Activated T-cell treated with anti-CD3 and anti-CD28 coated beads, Interleukin-2, amount 50 U/mL, for 72 hours (primary cell): ENCODE measurements at places on chromosomes 6 and 20.

- H3K27ac ChIP-seq, result no peak overlapping the region
- H3K36me3 ChIP-seq, result peaks cover 2% of the 10 kb centered on the region
- H3K4me3 ChIP-seq, result no peak overlapping the region
These were observed 375.9 kb downstream of the RNF144B start for GRCh38 chr6:18763086-18763485.

DNA sequence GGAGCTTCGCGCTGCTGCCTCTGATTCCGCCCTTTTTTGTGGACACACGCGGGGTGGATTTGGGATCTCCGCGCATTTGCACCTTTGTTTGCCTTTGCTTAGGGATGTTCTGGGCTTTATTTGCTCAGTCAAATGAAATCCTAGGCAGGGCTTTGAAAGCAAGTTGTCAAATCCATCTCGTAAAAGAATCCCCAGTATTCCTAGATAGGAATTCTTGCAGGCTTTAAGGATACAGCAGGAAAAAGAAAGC, 453 bp downstream of the CEP57L1 start:
- peak overlapping the region; percentile 86 for H3K4me3 ChIP-seq
- no peak for DNase-seq
- H3K4me1 ChIP-seq, result peaks cover 45% of the 10 kb centered on the region
- no peaks in the 10 kb centered on the region for H3K27me3 ChIP-seq
- peak overlapping the region; percentile 0 for H3K27ac ChIP-seq

DNA sequence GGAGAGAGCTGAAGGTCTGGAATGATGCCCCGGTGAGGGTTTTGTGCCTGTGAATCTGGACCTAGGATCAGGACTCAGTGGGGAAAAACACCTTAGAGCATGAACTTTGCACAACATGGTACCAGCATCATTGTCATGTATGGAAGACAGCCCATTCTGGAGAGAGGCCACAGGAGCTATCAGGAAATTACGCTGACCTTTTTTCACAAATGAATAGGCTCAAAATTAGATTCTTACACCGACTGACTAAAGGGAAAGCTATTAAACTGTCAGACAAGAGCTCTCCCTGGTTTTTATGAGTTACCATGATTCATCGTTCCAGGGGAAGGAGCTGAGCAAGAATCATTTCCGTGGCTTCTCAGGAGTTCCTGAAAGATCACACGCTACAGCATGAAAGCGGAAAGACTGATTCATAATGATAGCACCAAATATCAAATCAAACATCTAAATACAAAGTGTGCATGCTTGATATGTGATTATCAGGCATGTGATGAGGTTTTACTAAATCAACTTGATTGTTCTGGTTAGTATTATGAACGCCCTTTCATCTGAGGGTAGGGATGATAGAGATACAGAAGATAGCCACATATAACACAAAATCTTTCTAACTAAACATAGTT, 224.9 kb upstream of the SMLR1 start:
- DNase-seq, result peak; percentile 14
- H3K27me3 ChIP-seq, result peaks cover 7% of the 10 kb centered on the region
- H3K36me3 ChIP-seq, result peaks cover 3% of the 10 kb centered on the region
- peak overlapping the region; percentile 8 for H3K27ac ChIP-seq
- H3K4me1 ChIP-seq, result peaks cover 38% of the 10 kb centered on the region

GRCh38 chr6:103983860-103984259, 875.9 kb downstream of the HACE1 start:
- DNase-seq, result no peak
- no peaks in the 10 kb centered on the region for H3K36me3 ChIP-seq
- H3K4me3 ChIP-seq, result no peak overlapping the region
- no peaks in the 10 kb centered on the region for H3K27me3 ChIP-seq

DNA sequence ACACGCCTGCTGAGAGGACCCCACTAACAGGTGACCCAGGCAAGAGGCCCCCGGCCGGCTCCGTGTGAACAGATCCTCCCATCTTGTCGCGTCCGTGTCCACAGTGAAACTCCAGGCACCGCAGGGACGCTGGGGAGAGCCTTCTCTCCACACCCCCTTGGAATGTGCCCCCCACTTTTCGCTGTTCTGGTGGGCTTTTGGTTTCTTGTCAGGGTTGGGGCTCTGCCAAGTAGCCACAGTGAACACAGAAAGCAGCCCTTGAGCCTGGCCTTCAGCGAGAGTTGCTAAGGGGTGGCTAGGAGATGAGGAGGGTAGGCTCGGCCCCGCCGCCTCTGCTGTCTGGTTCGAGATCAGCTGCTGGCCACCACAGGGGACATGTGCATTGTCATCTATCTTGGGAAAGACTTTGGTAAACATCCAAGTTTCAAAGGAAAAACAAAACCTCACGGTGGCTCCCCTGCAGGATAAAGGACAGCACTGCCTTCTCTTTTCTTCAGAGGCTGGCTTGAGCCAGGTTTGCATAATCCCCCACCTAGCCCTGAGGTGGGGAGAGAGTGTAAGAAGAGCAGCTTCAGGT, 22.7 kb downstream of the SYNDIG1 start:
- H3K36me3 ChIP-seq, result no peaks in the 10 kb centered on the region
- no peaks in the 10 kb centered on the region for H3K27me3 ChIP-seq
- H3K4me1 ChIP-seq, result no peaks in the 10 kb centered on the region
- DNase-seq, result no peak
- H3K4me3 ChIP-seq, result no peak overlapping the region

- H3K27me3 ChIP-seq, result peaks cover 12% of the 10 kb centered on the region
- no peaks in the 10 kb centered on the region for H3K4me1 ChIP-seq
- no peak overlapping the region for H3K4me3 ChIP-seq
- H3K27ac ChIP-seq, result no peak overlapping the region
- peaks cover 2% of the 10 kb centered on the region for H3K36me3 ChIP-seq
- no peak for DNase-seq
These were observed 175.6 kb downstream of the PHACTR1 start for GRCh38 chr6:12892151-12892550.

- H3K4me3 ChIP-seq, result peak overlapping the region; percentile 99
- peak; percentile 43 for DNase-seq
- H3K36me3 ChIP-seq, result peaks cover 4% of the 10 kb centered on the region
- H3K4me1 ChIP-seq, result peaks cover 33% of the 10 kb centered on the region
- H3K27me3 ChIP-seq, result no peaks in the 10 kb centered on the region
These were observed 721 bp downstream of the KDM1B start for GRCh38 chr6:18155864-18156421.

DNA sequence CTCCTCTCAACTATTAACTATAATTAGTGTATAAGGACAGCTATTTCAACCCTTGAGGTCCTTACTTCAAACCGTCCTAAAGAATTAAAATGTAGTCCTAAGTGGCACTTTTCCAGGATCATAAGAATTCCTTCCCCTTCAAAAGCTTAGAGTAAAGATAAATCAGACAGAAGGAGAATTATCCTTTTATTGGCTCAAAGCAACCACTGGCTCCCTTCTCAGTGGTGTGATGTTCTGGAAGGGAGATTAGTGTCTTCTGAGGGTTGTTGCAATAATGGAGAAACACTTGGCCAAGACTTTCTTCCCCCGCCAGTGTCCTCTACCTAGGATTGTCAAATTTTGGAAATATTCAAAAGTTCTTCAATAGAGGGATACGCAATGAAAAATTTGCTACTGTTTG, 89.1 kb upstream of the PLEKHG1 start:
- H3K36me3 ChIP-seq, result peaks cover 2% of the 10 kb centered on the region
- H3K27me3 ChIP-seq, result no peaks in the 10 kb centered on the region
- no peak overlapping the region for H3K4me3 ChIP-seq

DNA sequence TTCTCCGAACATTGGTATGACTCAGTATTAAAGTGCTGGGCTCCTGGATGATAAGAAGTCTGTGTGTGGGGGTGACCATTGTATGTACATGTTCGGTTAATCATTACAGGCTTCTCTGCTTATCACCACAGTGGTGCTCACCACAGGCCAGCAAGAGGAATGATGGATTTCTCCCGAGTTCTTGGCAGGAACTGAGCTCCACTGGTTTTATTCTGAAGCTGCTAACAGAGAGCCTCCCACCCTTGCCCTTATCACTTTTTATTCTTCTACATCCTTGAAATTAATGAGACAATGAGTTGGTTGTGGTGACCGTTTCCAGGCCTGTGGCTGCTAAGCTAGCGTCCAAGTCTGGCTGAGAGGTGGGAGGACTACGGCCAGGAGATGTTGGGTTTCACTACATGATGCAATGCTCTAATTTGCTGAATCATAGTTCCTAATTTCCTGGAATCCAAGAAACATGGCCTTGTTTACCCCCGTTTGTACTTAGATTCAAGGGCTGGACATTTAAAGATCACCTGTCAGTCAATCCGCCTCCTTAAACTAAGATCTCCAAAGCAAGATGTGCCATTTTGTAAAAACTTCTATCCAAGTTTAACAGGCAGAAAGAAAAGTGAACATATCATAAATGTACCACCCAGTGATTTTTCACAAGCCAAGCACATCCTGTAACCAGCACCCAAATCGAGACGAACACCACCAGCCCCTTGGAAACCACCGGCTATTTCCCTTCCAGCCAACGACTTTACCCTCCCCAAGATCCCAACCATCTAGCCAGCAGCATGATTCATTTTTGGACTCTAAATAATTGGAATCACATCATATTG, 172.5 kb downstream of the FOXA2 start:
- H3K27me3 ChIP-seq, result no peaks in the 10 kb centered on the region
- no peak overlapping the region for H3K27ac ChIP-seq
- H3K4me1 ChIP-seq, result peaks cover 2% of the 10 kb centered on the region
- H3K36me3 ChIP-seq, result no peaks in the 10 kb centered on the region
- DNase-seq, result no peak

- H3K27ac ChIP-seq, result no peak overlapping the region
- no peaks in the 10 kb centered on the region for H3K27me3 ChIP-seq
- H3K4me3 ChIP-seq, result no peak overlapping the region
- H3K36me3 ChIP-seq, result no peaks in the 10 kb centered on the region
- DNase-seq, result no peak
- no peaks in the 10 kb centered on the region for H3K4me1 ChIP-seq
These were observed 147.0 kb downstream of the FOXA2 start for GRCh38 chr20:22437354-22437753.

DNA sequence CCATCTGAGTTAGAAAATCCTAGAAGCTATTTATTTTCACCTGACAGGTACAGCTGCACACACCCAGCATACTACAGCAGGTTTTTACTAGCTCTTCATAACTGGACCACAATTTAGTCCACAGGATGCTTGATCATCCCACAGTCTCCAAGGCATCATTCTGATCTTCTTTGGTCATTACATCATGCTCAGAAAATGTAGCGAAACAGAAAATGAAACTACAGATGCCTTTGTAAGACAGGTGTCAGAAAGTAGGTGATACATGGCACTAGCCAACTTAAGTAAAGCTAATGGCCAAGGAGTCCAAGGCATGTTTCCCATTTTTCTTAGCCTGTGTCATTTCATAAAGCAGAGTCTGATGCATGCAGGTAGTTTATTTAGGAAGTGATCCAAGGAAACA, 102.3 kb downstream of the HTR1B start:
- H3K27ac ChIP-seq, result no peak overlapping the region
- DNase-seq, result no peak
- no peaks in the 10 kb centered on the region for H3K4me1 ChIP-seq
- no peak overlapping the region for H3K4me3 ChIP-seq

DNA sequence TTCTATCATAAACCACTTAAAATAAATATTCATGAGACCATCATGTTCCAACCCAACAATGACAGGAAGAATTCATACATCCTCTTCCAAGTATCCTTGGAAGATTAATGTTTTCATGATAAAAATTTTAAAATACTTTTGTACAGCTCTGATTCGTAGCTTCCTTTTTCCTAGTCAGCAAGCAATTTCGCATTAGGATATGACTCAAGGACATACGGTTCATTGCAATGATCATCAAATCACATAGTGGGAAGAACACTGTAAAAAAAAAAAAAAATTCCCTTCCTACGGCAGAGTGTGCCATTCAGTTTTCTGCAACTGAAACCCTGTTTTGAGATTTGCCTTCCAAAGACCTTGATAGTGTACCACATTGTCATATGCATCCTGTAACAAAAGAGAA, 35.3 kb upstream of the GFOD1 start:
- no peak overlapping the region for H3K27ac ChIP-seq
- H3K4me1 ChIP-seq, result peaks cover 11% of the 10 kb centered on the region
- H3K4me3 ChIP-seq, result no peak overlapping the region
- no peak for DNase-seq
- H3K36me3 ChIP-seq, result no peaks in the 10 kb centered on the region
- H3K27me3 ChIP-seq, result no peaks in the 10 kb centered on the region

DNA sequence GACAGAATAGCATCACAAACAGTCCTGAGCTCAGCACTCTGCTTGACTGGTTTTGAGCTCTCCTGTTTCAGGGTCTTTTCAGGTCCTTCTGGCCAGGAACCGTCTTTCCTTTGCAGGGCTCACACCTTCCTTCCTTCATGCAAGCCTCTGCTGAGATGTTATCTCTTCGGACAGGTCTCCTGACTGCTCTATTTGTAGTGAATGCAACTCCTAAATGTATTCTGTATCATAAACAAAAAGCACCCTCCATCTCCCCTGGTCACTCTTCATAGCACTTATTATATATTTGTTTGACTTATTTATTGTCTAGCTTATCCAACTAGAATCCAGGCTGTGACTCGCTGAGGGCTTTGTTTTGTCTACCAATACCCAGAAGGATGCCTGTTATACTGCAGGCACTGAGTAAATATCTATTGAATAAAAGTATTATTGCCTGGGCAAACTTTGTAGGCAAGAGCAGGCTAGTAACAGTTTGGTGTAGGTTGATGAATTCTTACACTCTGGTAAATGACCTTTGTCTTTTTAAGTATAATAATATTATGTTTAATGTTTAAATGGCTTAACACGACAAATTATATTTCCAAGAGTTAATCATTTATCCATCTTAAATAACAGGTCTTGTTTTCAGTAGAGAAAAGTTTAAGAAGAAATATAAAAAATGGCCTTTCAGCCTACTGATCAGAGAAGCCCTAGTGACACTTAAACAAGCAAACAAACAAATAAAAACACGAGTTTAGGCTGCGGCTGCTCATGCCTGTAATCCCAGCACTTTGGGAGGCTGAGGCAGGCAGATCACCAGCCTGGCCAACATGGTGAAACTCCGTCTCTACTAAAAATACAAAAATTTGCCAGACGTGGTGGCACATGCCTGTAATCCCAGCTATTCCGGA, 199.7 kb downstream of the BCAS1 start:
- peak overlapping the region; percentile 59 for H3K4me3 ChIP-seq
- DNase-seq, result no peak
- H3K27me3 ChIP-seq, result no peaks in the 10 kb centered on the region

DNA sequence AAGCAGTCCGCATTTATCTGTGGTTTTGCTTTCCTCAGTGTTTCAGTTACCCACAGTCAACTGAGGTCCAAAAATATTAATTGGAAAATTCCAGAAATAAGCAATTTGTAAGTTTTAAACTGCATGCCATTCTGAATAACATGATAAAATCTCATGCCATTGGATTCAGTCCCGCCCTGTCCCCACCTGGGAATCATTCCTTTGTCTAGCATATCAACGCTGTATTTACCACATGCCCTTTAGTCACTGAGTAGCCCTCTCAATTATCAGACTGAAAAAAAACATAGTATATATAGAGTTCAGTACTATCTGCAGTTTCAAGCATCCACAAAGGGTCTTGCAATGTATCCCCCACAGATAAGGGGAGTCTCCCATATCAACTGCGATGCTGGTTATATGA, 17.1 kb downstream of the RANBP9 start:
- H3K4me3 ChIP-seq, result no peak overlapping the region
- peaks cover 26% of the 10 kb centered on the region for H3K36me3 ChIP-seq
